ENCODE measurements at places on chromosomes 7 and 10. TPM values are rescaled to one million over a fixed set of nuclear protein-coding genes. Genes with fewer than 3 reads are reported as not detected.

Gene BICC1
- total RNA-seq, result 1.0 TPM

DNA sequence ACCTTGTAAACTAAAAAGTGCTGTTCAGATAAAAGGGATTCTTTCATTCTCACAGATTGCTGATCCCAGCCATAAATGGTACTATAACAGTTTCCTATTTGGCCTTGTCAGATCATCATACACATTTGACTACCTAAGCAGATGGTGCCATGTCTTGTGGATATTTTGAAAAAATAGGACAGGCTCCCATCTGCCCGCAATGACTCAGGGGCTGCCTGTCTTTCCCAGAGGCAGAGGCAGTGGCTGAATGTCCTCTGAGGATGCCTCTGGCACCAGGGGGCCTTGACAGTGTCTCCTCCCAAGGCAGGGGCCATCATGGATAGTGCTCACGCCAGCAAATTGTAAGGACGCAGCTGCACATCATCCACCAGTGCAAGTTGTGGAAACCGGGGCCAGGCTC is 323.0 kb upstream of the PODXL start:
- no peak for DNase-seq
- no peak overlapping the region for H3K27ac ChIP-seq
- no peaks in the 10 kb centered on the region for H3K4me1 ChIP-seq
- no peak overlapping the region for H3K4me3 ChIP-seq

Gene MYPN
- total RNA-seq, result not detected

DNA sequence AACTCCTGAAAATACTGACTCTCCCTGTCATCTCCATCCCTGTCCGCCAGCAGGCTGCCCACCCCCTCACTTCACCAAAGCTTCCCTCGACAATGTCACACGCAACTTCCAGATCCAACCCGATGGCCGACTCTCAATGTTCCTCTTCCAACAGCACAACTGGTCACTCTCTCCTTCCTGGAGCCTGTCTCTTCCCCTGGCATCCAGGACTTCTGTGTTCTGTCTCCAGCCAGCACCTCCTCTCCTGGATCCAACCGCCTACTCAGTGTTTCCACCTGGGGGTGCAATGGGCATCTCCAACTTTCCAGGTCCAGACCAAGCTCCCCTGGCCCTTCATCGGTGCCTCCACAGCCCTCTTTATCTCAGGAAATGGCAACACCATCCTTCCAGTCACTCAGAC is 8.6 kb downstream of the CPA5 start:
- H3K36me3 ChIP-seq, result no peaks in the 10 kb centered on the region
- peaks cover 5% of the 10 kb centered on the region for H3K4me1 ChIP-seq
- no peak overlapping the region for H3K27ac ChIP-seq
- H3K27me3 ChIP-seq, result no peaks in the 10 kb centered on the region

Gene SP8
- total RNA-seq, result 10.6 TPM
